Neural progenitor cell (in vitro differentiated cells): ENCODE measurements at places on chromosomes 13 and 19. TPM values are rescaled to one million over a fixed set of nuclear protein-coding genes. Genes with fewer than 3 reads are reported as not detected.
A peak's percentile ranks its signal among the peaks of the same experiment; 100 is the strongest.

GPR12 gene
- not detected in 2 replicates for total RNA-seq

CLEC17A gene
- 0.31 TPM in 1 of 2 replicates, not detected in the other for total RNA-seq

ZNF846 gene
- total RNA-seq = 13.1 and 18.0 TPM in 2 replicates

GNA15 gene
- not detected in 2 replicates for total RNA-seq

DNA sequence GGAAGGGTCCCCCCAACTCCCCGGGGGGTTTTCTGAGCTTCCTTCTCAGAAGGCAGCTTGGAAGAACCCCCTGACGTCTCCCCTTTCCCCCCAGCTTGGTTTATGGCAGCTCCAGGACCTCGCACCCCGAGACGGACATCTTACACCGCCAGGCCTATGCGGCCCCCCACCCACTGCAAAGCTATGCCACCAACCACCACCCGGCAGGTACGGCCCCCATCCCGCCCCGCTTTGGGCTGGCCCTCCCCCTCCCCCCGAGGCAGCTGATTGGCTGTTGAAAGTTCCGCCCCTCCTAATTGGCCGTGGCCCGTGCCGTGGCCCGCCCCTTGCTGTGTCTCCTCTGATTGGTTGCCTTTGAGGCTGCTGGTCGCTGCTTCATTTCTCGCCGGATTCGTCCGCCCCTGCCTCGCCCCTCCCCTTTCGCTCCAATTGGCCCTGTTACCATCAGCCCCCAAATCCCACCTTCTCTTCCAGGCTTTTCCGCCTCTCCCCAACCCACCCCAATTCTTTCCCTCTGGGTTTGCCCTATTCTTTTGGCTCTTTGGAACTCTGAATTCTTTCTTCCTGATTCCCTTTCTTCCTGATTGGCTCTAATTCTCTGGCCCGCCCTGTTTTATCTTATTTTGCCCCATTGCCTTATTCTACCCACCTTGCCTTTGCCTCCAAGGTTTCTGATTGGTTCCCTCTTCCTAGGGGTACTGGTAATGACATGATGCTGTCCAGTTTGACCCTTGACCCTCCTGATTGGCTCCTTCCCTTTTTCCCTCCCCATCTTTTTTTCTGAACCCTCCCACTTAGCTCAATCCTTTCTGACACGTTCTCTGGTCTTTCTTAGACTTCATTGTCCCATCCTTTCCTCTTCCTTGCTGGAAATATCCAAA, 2.5 kb downstream of the PRR12 start:
- peak; percentile 97 for DNase-seq
- H3K4me1 ChIP-seq = peaks cover 6% of the 10 kb centered on the region
- H3K4me3 ChIP-seq = peak overlapping the region; percentile 87

GRCh38 chr13:59660582-59660981, 503.1 kb downstream of the DIAPH3 start:
- no peak for DNase-seq
- H3K27me3 ChIP-seq = no peaks in the 10 kb centered on the region
- H3K4me3 ChIP-seq = no peak overlapping the region
- H3K4me1 ChIP-seq = peaks cover 25% of the 10 kb centered on the region
- H3K36me3 ChIP-seq = no peaks in the 10 kb centered on the region

DNA sequence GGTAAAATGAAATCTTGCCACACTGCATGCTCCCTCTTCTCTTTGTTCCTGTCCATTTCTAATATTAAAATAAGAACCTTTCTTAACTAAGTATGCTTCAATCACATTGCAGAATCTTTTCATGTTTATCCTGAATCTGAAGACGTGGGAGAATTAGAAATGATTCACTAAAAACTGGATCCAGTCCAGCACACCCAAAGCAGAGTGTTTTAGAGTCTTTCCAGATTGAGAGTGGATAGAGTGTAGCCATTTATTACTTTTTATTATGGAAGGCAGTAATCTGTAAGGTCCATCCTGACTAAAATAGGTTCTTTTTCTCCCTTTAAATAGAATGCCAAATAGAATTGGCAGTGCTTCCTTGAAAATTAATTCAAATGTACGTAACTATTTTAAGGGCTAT, 453.5 kb downstream of the TDRD3 start:
- no peak for DNase-seq
- no peak overlapping the region for H3K27ac ChIP-seq
- no peaks in the 10 kb centered on the region for H3K4me1 ChIP-seq
- no peaks in the 10 kb centered on the region for H3K27me3 ChIP-seq
- no peak overlapping the region for H3K4me3 ChIP-seq
- H3K36me3 ChIP-seq = no peaks in the 10 kb centered on the region

GRCh38 chr19:12295191-12295590, 508 bp upstream of the ZNF44 start:
- DNase-seq = no peak
- peak overlapping the region; percentile 98 for H3K4me3 ChIP-seq
- H3K4me1 ChIP-seq = peaks cover 6% of the 10 kb centered on the region
- H3K27ac ChIP-seq = no peak overlapping the region
- no peaks in the 10 kb centered on the region for H3K27me3 ChIP-seq

GRCh38 chr13:39417643-39418042, 185.3 kb downstream of the LHFPL6 start:
- H3K36me3 ChIP-seq = no peaks in the 10 kb centered on the region
- DNase-seq = peak; percentile 49
- H3K4me1 ChIP-seq = peaks cover 48% of the 10 kb centered on the region
- no peaks in the 10 kb centered on the region for H3K27me3 ChIP-seq
